Epithelial cell of proximal tubule (primary cell): ENCODE measurements at places on chromosomes 5 and 9.

GRCh38 chr9:96877269-96877668 lies 23.0 kb upstream of the ZNF782 start:
- DNase-seq, result no peak

- DNase-seq, result no peak
These were observed 10.0 kb upstream of the SHISAL2B start for GRCh38 chr5:64680289-64680688.

GRCh38 chr9:100222674-100223073 lies 123.6 kb downstream of the INVS start:
- no peak for DNase-seq

GRCh38 chr5:2756211-2757152 lies 5.0 kb upstream of the IRX2 start:
- no peak for DNase-seq

DNA sequence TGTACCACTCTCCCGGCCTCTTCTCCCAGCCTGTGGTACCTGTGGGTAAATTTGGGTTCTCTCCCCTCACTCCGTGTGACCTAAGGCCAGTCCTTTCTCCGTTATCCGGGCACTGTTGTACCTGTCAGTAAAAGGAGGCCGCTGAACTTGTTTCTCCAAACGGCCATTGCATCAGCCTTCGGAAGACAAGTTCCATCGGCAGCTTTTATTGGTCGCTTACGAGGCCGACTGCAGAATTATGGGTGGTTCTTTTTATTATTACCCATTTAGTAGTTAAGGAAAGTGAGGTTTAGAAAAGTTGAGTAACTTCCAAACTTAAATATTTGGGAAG lies 558 bp downstream of the GRPEL2 start:
- DNase-seq, result no peak

DNA sequence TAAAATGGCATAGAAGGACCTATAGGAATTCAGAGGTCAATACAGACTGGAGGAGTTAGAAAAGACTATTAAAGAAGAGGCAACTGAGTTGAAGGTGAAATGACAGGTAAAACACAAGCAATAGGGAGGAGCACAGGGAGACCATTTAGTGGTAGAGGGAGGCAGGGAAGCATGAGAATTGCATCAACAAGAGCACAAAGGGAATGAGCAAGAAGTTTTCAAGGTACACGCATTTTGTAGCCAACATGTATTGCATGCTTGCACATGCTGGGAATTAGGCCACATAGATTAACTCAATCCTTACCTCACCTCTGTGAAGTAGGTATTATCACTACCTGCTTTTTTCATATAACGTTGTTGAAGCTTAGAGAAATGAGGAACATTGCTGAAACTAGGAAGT lies 42.3 kb downstream of the PLPP1 start:
- no peak for DNase-seq

DNA sequence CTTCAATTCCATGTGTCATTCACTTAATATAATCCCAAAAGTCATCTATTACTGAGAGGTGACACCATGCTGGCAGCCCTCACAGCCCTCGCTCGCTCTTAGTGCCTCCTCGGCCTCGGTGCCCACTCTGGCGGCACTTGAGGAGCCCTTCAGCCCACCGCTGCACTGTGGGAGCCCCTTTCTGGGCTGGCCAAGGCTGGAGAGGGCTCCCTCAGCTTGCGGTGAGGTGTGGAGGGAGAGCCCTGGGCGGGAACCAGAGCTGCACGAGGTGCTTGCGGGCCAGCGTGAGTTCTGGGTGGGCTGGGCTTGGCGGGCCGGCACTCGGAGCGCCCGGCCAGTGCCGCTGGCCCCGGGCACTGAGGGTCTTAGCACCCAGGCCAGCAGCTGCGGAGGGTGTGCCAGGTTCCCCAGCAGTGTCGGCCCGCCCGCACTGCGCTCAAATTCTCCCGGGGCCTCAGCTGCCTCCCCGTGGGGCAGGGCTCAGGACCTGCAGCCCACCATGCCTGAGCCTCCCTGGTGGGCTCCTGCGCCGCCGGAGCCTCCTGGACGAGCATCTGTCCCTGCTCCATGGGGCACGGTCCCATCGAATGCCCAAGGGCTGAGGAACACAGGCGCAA lies 374.1 kb downstream of the ELAVL2 start:
- no peak for DNase-seq

DNA sequence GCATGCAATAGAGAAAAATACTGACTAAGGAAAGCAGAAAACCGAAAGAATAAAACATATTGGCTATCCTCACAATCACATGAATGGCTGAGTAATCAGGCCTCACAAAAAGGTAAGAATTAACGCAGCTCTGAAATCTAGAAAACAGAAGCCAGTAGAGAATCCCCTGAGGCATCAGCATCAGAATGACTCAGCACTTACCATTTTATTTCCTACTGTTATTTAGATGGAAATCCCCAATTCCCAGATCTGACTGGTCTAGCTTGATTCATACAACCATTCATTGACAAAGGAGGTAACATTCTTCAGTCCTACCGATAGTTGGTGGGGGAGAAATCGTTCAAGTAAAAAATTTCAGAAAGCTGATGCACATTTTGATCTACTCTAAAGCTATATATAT lies 1408.4 kb upstream of the WWC1 start:
- peak; percentile 88 for DNase-seq

DNA sequence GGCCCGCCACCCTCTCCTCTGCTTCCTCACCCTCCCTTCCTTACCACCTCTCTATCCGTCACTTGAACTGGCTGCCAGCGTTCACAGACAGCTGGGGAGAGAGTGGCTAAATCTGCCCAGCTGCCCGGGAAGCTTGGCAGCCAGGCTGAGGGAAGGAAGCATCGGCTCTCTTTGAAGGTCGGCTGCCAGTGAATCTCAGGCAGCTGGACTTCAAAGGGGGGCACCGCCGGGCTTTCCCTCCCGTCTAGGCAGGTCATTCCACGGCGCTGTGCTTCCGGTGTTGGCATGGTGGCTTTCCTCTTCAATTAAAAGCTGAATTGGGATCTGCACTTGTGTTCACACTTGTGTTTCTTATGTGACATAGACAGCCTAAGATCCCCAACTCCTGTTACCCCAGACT lies 174.0 kb downstream of the GDNF start:
- DNase-seq, result no peak

- no peak for DNase-seq
These were observed 35.7 kb upstream of the LMX1B start for GRCh38 chr9:126578029-126578428.

DNA sequence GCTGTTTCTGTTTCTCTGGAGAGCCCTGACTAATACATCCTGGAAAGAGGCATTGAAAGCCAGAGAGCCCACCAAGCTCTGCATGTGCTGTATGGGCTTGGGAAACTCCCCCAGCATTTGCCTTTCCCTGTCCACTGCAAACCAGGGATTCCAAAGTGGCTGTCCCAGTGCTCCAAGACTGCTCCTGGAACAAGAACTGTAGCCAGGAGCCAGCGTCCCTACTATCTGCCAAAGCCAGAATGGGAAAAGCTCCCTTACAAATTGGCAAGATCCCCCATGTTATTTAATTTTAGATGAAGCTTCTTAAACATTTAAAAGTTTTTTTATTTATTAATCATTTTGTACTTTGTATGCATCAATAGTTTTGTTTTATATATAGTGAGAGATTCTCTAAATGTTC lies 263.2 kb downstream of the GABRB2 start:
- DNase-seq, result no peak

DNA sequence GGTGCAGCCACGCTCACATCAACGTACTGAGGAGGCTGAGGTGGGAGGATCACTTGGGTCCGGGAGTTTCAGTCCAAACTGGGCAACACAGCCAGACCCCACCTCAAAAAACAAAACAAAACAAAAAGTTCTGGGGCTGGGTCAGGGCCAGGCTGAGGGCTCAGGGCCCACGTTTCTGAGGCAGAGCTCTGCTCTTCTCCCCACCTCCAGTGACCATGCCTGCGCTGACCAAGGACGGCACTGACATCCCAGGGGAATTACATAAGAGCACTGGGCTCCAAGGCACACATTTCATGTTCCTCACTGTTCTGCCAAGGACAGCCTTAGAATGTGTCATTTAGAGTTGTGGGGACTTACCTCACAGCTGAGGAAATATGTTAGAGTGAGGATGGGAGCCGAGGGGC lies 40.4 kb upstream of the TESK1 start:
- DNase-seq, result no peak

- no peak for DNase-seq
These were observed 708.7 kb downstream of the CDH9 start for GRCh38 chr5:26329562-26330189.
